IMR-90 (cell line): ENCODE measurements at places on chromosomes 7 and 10. TPM values are rescaled to one million over a fixed set of nuclear protein-coding genes. Genes with fewer than 3 reads are reported as not detected.

GRCh38 chr7:6556196-6556595, 4.9 kb upstream of the GRID2IP start:
- H3K27ac ChIP-seq, result no peak overlapping the region
- peaks cover 6% of the 10 kb centered on the region; the same call in 1 of the 2 replicates for H3K27me3 ChIP-seq
- no peak for DNase-seq

- DNase-seq, result no peak
- no peak overlapping the region for H3K4me3 ChIP-seq
- no peak overlapping the region for H3K27ac ChIP-seq
- no peaks in the 10 kb centered on the region for H3K27me3 ChIP-seq
- H3K36me3 ChIP-seq, result no peaks in the 10 kb centered on the region
- H3K4me1 ChIP-seq, result no peaks in the 10 kb centered on the region
Measured at GRCh38 chr7:156178214-156178613, 366.0 kb upstream of the SHH start.

DNA sequence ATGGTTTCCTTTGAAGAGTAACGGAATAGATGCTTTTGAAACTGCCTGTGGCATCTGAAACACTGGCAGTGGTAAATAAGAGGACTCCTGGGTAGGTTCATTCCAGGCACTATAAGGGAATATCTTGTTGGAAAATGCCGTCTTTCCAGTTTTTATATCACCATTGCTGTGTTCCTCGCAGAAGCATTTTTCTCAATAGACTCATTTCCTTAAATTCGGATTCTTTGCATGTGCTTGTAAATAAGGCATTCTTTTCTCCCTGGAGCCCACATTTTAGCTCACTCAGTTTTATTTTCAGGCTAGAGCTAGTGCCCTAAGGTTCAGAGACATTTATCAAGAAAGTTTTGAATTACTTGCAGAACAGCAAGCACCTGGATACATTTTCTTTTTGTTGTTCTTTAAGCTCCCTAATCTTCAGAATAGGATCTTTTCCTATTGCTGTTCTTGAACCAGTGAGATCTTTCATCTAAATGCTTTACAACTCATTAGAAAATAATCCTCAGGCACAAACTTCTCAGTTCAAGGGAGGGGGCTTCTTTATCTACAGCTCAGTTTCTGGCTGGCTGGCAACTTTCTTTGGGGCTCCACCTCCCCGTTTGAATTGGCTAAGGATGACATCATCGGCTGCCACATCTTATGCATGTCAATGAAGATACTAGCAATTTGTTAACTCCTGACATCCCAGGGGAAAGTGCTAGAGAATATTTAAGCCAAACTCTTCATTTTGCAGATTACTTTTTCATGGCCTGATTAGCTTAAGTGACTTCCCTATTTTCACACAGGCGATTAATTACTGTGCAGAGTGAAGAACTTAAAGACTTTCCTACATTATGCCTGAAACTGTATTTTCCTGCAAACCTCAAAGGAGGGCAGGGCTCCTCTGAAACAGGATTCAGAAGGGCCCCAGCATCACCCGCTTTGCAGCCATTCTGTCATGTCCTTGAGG, 133.7 kb upstream of the RSU1 start:
- DNase-seq, result peak; percentile 66
- no peak overlapping the region for H3K4me3 ChIP-seq
- peaks cover 16% of the 10 kb centered on the region for H3K4me1 ChIP-seq
- no peaks in the 10 kb centered on the region for H3K36me3 ChIP-seq

- H3K4me3 ChIP-seq, result no peak overlapping the region
- H3K36me3 ChIP-seq, result no peaks in the 10 kb centered on the region
- no peak for DNase-seq
- no peak overlapping the region for H3K27ac ChIP-seq
- no peaks in the 10 kb centered on the region for H3K4me1 ChIP-seq
- H3K27me3 ChIP-seq, result no peaks in the 10 kb centered on the region
Measured at GRCh38 chr10:16195178-16195769, 241.5 kb upstream of the PTER start.

DNA sequence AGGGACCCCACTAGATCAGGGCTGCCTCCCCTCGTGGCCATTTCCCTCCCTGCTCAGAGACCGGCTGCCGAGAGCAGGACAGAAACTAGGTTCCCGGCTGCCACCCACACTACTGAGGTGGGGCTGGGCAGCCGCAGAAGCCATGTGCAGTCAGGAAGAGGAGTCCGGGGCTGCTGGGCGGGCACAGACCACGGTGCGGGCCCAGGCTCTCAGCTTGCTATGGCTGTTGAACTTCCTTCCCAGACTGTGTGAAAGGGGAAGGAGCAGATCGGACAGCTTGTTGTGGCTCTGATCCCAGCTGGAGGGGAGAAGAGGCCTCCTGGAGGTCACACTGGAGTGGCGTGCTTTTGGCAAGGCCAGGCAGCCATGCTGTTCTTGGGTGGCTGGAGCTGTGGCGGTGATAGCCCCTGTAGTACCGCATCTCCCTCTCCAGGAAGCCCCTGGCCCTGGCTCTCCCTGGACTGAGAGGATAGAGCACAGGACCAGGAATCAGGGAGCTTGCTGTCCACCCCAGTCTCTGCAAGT, 56.8 kb downstream of the HK1 start:
- no peak for DNase-seq
- H3K36me3 ChIP-seq, result no peaks in the 10 kb centered on the region; the same call in 1 of the 2 replicates
- no peak overlapping the region for H3K27ac ChIP-seq
- H3K27me3 ChIP-seq, result no peaks in the 10 kb centered on the region

DNA sequence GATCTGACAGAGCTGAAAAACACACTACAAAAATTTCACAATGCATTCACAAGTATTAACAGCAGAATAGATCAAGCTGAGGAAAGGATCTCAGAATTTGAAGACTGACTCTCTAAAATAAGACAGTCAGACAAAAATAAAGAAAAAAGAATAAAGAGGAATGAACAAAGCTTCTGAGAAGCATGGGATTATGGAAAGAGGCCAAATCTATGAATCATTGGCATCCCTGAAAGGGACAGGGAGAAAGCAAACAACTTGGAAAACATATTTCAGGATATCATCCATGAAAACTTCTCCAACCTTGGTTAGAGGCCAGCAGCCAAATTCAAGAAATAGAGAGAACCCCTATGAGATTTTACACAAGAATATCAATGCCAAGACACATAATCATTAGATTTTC, 804.8 kb upstream of the IGFBP3 start:
- no peak overlapping the region for H3K27ac ChIP-seq
- DNase-seq, result peak; percentile 40
- H3K27me3 ChIP-seq, result no peaks in the 10 kb centered on the region
- no peak overlapping the region for H3K4me3 ChIP-seq
- no peaks in the 10 kb centered on the region for H3K4me1 ChIP-seq

DNA sequence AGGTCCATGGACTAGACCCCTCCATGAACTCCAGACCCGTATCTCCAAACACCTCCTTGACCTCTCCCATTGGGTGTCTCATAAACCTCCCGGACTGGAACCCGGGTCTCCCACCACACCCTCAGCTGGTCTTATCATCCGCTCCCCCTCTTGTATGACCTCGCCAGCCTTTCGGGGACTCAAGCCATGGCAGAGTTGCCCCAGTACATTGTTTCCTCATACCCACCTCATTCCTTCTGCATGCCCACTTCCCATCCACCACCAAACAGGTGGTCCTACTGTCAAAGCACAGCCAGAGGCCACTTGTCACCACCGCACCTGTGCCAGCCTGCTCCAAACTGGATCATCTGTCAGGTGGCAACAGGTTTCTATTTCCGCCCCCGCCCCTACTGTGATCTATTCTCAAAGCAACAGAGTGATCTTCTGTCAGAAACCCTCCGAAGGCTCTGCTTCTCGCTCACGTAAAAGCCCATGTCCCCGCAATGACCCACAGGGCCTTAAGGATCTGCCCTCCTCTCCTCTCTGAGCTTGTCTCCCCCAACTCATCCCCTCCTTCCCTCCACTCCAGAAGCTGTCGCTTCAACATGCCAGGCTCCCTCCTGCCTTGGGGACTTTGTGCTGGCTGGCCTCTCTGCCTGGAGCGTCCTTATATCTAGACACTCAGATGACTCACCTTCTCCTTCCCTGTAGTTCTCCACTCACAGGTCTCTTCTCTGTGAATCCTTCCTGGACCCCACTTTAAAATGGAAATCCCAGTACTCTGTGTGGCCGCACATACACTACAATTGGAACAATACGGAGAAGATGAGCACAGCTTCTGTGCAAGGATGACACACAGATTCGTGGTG, 22.8 kb upstream of the PRKAG2 start:
- no peak overlapping the region for H3K27ac ChIP-seq
- no peak overlapping the region for H3K4me3 ChIP-seq
- DNase-seq, result no peak
- no peaks in the 10 kb centered on the region for H3K36me3 ChIP-seq
- H3K27me3 ChIP-seq, result peaks cover 25% of the 10 kb centered on the region

DNA sequence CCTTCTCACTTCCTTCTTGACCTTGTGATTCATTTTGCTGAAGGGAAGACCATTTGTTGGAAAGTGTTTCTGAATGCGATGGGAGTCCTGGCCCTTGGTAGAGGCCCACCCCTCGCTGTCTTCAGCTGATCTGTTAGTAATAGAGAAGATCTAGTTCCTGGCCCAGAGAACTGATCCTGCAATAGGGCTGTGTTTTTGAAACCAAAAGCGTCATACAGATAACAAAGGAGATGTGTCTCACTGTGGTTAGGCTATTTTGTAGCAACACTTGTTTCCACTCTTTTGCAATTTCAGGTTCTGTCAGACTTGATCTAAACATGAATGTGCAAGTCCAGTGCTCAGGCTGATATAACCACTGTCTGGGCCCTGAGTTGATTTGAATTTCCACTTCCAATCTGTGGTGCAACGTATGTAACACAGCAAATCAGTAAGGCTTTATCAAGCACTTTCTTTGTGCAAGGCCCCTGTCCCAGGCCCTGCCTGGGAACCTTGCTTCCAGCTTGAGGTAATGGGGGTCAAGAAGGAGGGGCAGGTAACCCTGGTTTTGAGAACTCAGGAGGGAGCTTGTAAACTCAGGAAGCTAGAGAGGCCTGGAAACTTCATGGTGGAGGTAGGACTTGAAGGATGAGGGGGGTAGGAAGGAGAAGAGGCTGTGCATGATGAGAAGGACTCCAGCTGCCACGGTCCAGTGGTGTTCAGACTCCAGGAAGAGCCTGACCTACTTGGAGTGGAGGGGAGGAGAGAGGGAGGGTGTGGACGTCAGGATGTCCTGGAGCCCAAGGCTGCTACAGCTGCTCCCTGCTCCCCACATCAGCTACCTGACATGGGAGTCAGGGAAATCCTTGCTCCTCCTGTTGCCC, 42.2 kb upstream of the SRGN start:
- no peak overlapping the region for H3K27ac ChIP-seq
- H3K4me1 ChIP-seq, result peaks cover 11% of the 10 kb centered on the region

- no peak for DNase-seq
- no peaks in the 10 kb centered on the region for H3K27me3 ChIP-seq
- H3K36me3 ChIP-seq, result no peaks in the 10 kb centered on the region
- H3K27ac ChIP-seq, result no peak overlapping the region
Measured at GRCh38 chr7:55887821-55888247, 578 bp downstream of the ZNF713 start.

DNA sequence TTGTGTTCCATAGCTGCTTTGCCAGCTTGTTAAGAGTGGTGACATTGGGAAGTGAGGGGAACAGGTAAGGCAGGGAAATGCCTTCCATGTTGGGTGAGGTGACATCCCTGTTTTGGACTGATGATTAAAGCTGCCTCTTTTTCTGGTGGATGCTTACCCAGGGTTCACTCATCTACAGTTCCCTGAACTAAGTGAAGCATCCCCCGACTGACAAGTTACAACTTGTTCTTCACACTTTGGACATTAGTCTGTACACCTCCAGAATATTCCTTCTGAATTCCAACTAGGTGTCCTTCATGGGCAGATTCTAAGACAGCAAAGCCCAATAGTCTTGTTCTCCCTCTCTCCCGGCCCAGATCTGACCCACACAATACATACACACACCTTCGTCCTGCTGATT, 63.4 kb downstream of the HDAC9 start:
- no peak overlapping the region for H3K4me3 ChIP-seq
- H3K36me3 ChIP-seq, result no peaks in the 10 kb centered on the region
- peaks cover 3% of the 10 kb centered on the region; the same call in 1 of the 2 replicates for H3K4me1 ChIP-seq
- DNase-seq, result no peak

DNA sequence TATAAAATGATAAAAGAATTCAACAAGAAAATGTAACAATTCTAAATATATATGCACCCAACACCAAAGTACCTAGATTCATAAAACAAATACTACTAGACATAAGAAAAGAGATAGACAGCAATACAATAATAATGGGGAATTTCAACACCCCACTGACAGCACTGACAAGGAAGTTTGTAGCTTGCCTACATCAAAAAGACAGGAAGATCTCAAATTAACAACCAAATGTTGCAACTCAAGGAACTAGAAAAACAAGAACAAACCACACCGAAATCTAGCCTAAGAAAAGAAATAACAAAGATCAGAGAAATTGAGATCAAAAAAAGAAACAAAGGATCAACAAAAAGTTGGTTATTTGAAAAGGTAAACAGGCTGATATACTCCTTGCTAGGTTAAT, 36.5 kb upstream of the TNKS2 start:
- no peak overlapping the region for H3K27ac ChIP-seq
- no peaks in the 10 kb centered on the region; the same call in 1 of the 2 replicates for H3K27me3 ChIP-seq
- DNase-seq, result no peak

DNA sequence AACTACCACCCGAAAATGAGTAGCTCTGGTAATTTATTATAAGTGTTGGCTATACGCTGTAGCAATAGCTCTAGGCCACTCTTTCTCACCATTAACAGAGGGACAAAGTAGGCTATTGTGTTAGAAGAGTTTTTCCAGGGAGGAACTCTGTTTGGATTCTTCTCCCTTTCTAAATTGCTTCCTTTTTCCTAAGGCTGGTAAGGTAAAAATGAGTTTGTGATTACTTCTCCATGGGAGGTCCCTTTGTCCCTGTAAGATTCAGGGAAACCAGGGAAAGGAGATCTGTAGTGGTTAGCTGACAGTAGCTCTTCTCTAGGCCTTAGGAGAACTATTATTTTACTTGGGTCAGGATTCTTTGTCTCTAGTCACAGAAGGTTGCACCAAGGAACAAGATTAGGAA, 23.2 kb upstream of the SEMA3E start:
- no peak for DNase-seq
- H3K36me3 ChIP-seq, result no peaks in the 10 kb centered on the region
- no peaks in the 10 kb centered on the region for H3K27me3 ChIP-seq
- no peaks in the 10 kb centered on the region for H3K4me1 ChIP-seq
- no peak overlapping the region for H3K27ac ChIP-seq

LRRC18 gene
- not detected in 2 replicates for polyA plus RNA-seq

PTPRZ1 gene
- not detected in 2 replicates for polyA plus RNA-seq

TRIL gene
- 0.04 and 0.09 TPM in 2 replicates for polyA plus RNA-seq

ITPRID1 gene
- not detected in 2 replicates for polyA plus RNA-seq

VDAC2 gene
- polyA plus RNA-seq, result 123 and 139 TPM in 2 replicates

EEF1AKMT2 gene
- polyA plus RNA-seq, result 9.5 and 12.7 TPM in 2 replicates

PDE6C gene
- not detected in 2 replicates for polyA plus RNA-seq

NPFFR1 gene
- not detected in 2 replicates for polyA plus RNA-seq

LRRD1 gene
- polyA plus RNA-seq, result 0.02 TPM in 1 of 2 replicates, not detected in the other

LIPJ gene
- not detected in 2 replicates for polyA plus RNA-seq

IL2RA gene
- not detected in 2 replicates for polyA plus RNA-seq
